ENCODE measurements at places on chromosomes 6 and 20.

DNA sequence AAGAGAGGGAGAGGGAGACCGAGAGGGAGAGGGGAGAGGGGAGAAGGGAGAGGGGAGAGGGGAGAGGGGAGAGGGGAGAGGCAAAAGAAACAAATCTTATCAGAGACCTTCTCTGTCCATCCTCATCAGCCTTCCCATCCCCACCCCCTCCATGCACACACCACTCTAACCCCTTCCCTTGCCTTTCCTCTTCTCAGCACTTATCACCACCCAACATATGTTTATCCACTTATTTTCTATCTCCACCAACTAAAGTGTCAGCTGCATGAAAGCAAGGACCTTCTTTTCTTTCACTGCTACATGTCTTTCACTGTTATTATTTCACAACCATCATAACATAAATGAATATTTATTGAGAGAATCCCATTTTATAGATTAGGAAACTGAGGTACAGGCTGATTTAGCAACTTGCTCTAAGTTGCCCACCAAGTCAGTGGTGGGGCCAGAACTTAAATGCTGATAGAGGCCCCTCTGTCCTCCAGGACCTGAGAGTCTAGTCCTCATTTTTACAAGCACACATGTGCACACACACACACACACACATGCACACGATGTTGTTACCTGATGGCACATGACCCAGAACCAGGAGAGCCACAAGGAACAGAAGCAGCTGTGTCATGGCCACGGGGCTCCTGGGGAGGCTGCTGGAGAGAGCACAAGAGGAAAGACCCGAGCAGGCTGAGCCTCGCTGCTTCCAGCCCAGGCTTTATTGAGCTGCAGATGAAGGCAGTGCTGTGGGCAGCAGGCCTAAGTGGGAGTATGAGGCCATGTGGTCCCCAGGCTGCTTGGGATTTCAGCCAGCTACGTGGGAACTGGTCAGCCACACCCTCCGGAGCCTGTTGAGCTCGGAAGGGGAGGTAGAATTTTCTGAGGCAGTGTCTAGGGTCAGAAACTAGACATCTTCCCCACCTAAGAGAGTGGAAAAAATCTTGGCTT lies 2.3 kb downstream of the DEFB124 start:
- DNase-seq, result no peak

DNA sequence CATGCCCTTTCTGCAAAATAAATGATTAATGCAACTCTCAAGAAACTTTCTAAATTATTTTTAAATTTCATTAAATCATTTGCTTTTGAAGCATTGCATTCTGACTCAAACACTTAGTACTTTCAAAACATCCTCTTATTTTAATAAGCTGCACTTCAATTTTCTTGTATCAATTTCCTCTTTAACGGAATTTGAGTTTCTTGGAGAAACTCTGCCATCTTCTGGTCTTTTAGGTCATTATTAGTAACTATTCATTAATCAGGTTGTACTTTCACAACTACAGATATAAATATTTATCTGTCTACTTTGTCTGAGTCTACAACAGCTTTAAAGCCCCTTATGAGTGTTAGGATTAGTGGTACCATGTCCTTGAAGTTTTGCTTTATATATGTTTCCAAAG lies 30.2 kb downstream of the TMX4 start:
- DNase-seq, result no peak

- DNase-seq, result no peak
Observed at GRCh38 chr6:5997420-5997987, 9.2 kb downstream of the NRN1 start.

DNA sequence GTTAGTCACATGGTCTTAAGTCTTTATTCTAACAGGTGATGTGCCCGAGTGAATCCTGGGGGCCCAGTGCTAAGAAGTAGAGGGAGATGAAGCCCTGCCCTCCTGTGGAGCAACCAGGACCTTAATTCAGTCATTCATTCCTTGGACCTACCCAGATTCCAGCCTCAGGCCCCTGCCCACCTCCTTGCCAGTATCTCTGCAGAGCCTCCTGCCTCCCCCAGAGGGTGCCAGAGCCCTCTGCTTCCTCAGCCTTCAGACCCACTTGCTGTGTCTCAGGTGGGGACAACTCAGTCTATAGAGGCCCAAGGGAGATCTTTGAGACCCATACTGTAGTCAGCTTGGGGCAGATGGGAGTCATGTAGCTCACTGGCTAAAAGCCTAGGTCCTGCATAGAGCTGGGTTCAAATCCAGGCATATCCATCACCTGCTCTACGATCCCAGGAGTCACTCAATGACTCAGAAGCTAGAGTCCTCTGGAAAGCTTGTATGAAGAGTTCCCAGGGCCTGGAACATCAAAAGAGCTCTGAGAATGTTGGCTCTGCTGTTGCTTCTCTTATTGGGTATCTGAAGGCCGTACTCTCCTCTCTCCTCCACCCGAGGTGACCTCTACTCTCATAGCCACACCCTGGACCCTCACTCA lies 3.9 kb upstream of the SIGLEC1 start:
- no peak for DNase-seq

GRCh38 chr6:84035484-84035883 lies 1.9 kb downstream of the MRAP2 start:
- DNase-seq, result no peak

GRCh38 chr20:17624551-17625245 lies 54.8 kb downstream of the DSTN start:
- no peak for DNase-seq

DNA sequence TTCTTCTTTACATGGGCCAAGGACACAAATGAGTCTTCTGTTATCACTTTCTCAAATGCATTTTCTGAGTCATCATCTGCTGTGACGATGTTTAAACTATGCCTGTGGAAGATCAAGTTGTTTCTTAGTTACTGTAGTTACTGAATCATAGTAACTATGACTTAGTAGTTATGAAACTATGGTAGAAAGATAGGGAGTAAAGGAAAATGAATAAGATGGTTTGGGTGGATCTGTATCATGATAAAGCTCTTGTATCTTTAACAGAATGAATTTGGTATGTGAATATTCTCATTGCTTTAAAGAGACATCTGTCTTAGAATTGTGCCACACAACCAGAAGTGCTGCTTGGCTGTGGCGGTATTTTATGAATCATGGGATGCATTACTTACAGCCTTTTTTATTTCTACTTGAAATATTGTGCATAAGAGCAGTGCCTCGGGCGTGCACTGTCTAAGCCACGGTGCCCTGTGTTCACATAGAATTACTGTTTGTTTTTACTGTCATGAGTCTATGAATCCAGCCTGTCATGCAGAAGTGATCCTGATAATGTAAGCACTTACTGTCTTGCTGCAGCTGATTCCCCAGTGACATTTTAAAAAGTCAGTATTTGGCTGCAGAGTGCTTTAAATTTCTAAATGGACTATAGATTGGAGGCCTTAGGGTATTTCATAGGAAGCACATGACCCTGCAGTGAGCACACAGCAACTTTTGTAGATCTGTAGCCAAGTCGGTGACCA lies 215.2 kb downstream of the TMEM242 start:
- DNase-seq, result no peak

- DNase-seq, result no peak
Observed at GRCh38 chr6:130136798-130137197, 86.0 kb downstream of the SAMD3 start.

DNA sequence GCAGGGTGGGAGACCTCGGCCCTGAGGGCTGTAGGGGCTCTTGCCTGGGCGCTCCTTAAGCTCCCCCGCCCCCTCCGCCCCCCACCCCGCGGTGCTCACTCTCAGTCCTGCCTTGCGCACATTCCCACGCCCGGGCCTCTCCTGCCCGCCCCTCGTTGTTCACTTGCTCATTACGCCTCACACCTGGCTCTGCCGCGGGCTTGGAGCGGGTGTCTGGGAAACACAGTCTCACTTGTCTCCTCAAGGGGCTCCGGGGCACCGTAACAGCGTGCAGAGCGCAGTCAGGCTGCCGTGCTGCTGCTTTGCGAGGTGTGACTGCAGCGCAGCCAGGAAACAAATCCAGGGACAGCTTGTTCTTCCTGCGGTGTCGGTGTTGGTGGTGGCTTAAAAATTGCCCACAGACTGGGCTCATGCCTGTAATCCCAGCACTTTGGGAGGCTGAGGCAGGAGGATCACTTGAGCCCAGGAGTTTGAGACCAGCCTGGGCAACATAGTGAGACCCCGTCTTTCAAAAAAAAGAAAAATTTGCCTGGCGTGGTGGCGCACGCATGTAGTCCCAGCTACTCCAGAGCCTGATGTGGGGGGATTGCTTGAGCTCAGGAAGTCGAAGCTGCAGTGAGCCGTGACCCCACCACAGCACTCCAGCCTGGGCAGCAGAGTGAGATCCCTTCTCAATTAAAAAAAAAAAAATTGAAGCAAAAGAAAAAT lies 4.6 kb downstream of the NPBWR2 start:
- no peak for DNase-seq

DNA sequence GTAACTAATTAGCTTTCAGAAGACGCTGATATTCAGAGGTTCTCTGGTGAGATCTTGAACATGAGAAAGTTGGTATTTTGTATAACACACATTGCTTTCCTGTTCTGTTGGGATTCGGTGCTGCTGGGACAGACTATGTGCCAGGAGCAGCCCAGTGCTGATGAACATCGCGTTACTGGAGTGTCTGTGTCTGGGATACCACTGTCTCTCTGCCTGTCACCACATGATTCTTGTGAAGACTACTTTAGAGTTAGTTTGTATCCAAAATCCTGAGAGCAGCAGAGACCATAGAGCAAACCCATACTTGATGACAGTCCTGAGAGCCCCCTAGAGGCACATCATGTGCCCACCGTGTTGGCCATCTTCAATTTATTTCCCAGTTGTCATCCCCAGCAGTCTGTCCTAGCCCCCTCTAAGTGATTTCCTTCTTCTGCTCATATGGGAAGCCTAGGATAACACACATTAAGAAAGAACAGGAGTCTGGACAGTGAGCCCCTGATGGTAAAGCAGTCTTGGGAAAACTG lies 41.8 kb upstream of the TINAG start:
- DNase-seq, result no peak

DNA sequence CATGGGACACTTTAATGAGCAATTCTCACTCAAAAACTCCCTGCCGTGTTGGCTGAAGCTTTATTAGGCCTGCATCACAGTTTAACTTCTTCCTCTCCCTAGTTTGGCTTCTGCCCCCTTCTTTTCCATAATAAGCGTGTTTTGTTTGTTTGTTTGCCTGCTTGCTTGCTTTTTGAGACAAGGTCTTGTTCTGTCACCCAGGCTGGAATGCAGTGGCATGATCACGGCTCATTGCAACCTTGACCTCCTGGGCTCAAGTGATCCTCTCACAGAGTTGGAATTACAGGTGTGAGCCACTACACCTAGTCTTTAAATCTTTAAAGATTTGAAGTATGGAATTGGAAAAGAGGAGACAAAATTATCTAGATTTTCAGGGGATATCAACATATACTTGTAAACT lies 25.4 kb upstream of the DNAAF9 start:
- no peak for DNase-seq

DNA sequence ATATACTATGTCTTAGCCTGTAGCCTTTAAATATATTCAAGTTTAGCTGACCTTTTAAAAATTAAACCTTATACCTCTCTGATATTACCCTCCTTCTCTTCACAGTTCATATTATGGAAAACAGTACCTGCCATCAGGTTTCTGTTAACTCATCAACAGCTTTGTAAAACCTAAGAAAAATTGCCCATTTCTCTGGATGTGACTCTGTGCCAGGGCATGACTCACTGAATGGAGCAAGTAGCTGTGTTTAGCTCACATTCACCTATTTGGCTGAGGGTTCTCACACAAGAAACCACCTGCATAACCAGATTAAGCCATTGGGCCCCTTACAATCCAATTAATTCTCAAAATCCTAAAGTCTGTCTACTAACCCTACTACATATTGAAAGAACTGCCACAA lies 678.8 kb upstream of the MARCKS start:
- DNase-seq, result no peak

GRCh38 chr20:42556575-42556974 lies 633.1 kb downstream of the PTPRT start:
- no peak for DNase-seq

DNA sequence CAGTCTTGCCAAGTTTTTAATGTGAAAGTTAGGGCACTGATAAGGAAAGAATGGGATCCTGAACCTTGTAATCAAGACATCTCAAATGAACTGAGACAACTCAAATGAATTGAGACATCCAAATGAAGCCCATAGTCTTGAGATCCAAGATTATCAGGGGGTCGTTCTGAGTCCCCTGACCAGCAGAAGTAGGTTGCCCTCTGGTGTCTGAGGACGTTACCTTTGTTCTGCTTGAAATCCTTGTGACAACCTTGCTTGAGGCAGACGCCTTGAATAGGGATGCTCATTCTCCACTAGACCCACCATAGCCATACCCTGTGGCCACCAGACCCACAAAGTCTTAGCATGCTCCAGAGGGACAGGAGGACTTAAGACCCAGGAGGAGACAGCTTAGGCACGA lies 37.7 kb downstream of the ZBTB9 start:
- no peak for DNase-seq

- DNase-seq, result no peak
Observed at GRCh38 chr6:134628154-134628553, 310.2 kb upstream of the SGK1 start.

- no peak for DNase-seq
Observed at GRCh38 chr6:136716917-136717715, 75.2 kb downstream of the MAP3K5 start.

DNA sequence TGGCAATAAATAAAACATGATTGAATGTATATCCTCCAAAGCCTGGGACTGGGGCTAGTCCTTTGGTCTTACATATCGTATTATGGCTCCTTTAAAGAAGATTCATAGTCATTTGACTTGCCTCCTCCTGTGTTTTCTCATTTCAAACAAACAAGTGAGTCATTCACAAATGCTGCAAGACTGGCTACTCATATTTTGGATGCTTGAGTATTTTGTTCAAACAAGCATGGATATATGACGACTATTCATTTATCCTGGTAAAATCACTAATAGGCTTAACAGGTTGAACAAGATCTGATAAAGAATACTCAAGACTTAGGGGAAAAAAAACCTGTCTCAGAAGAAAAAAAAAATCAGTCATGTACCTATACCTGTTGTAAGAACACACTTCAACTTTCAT lies 111.1 kb upstream of the CCDC28A start:
- DNase-seq, result no peak

DNA sequence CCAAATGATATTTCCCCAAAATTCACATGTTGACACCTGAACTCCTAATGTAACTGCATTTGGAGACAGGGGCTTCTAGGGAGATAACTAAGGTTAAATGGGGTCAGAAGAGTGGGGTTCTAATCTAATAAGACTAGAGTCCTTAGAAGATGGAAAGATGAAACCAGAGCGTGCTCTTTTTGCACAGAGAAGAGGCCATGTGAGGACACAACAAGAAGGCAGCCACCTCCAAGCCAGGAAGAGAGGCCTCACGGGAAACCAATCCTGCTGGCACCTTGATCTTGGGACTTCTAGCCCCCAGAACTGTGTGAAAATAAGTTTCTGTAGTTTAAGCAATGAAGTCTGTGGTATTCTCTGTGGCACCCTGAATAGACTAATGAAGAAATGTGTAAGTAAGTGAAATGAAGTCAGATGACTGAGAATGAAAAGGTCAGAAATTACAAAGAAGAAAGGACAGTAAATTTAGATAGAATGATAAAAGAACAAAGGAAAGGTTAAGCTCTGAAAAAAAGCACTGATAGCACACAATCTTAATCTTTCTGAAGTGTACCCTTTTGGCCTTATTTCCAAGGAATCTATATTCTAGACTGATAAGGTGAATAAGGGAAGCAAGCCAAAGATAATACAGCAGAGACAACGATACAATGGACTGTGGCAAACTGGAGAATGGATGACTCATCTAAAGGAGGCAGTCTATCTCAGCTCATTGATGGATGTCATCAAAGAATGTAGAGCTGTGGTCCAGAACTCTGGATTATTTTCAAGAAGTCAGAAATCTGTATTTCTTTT lies 110.4 kb downstream of the MYB start:
- DNase-seq, result no peak

- DNase-seq, result no peak
Observed at GRCh38 chr20:16530201-16530681, 43.0 kb downstream of the KIF16B start.
